ENCODE measurements at places on chromosomes 5 and 9. TPM values are rescaled to one million over a fixed set of nuclear protein-coding genes. Genes with fewer than 3 reads are reported as not detected.

TEX48 gene
- total RNA-seq: not detected

GRCh38 chr9:117413346-117414219 lies 1.3 kb downstream of the ASTN2 start:
- DNase-seq: no peak

DNA sequence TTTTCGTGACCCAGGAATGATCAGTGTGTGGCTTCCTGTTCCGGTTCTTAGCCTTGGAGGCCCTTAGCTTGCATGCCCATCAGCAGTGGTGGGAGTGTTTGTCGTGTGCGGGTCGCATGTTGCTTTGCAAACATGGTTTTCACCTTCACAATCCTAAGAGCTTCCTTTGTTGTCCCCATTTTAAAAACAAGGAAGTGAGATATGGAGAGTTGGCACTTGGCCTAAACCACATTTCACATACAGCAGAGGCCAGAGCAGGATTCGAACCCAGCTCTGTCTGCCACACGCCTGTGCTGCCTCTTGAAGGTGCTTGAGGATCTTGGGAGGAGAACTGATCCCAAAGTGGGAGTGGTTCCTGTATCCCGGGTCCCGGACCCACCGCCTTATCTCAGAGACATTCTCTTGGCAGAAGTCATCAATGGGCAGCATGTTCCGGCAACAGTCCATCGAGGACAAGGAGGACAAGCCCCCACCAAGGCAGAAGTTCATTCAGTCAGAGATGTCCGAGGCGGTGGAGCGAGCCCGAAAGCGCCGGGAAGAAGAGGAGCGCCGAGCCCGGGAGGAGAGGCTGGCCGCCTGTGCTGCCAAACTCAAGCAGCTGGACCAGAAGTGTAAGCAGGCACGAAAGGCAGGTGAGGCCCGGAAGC lies 38.2 kb upstream of the POMT1 start:
- DNase-seq: no peak

DNA sequence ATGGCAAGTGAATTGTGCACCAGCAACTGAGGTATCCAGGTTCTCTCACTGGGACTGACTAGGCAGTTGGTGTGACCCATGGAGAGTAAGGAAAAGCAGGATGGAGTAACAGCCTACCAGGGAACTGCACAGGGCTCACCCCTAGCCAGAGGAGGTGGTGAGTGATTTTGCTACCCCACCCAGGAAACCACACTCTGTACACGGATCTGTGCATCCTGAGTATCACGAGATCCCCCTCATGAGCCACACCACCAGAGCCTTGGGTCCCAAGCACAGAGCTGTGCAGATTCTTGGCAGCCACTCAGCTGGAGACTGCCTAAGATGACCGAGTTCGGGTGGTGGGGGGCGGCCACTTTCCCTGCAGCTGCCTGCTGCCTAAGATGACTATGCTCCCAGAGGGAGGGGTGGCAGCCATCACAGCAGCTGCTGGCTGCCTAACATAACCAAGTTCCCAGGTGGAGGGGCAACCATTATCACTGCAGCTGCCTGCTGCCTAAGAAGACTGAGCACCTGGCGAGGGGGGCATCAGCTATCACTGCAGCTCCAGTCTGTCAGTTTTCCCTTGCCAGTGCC lies 48.4 kb upstream of the EFNA5 start:
- DNase-seq: no peak

DNA sequence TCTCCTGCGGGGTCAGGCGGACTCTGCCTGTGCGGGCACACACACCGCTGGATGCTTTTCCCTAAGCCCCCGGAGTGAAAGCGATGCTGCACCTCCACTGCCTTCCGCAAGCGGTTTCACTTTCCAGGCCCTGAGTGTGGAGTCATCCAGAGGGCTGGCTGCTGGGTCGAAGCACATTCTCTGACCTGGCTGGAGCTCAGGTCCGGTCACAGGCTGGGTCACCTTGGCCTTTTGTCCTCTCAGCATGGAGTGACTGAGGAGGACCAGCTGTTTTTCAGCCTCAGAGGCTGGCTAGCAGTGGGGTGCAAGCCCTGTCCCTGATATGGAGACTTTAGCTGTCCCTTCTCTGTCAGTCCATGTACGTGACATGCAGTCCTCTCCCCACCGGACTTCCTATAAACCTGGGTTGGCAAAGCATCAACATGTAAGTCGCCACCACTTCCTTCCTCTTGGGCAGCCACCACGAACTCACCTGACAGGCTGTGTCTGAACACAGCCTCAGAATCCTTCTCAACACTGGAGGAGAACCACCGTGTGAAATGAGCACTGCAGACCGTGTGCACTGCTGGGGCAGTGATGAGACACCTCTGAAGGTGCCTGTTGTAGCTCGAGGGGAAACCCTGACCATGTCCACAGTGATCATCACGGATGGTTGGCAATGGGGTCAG lies 51.3 kb downstream of the GADD45G start:
- peak; percentile 56 for DNase-seq
